ENCODE measurements at places on chromosomes 7 and 10. TPM values are rescaled to one million over a fixed set of nuclear protein-coding genes. Genes with fewer than 3 reads are reported as not detected.

DNA sequence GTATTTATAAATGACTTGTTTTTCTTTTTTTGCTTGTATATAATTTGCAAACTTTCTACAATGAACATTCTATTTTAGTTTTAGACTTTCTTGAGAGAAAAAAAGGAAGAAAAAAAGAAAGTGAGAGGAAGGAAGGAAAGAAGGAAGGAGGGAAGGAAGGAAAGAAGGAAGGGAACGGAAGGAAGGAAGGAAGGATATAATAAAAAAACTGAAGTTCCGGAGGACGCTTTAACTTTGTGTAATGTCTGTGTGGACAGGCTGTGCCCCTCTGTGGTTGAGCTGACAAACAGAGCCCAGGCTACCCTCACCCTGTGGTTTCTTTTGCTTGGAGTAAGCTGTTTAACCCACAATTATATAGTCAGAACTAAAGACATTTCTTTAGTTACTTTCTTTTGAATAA is 108.7 kb downstream of the SEMA3D start:
- no peaks in the 10 kb centered on the region for H3K27me3 ChIP-seq
- no peak overlapping the region for H3K27ac ChIP-seq

Gene PHKG1
- not detected for total RNA-seq

- no peak for DNase-seq
- H3K36me3 ChIP-seq: no peaks in the 10 kb centered on the region
These were observed 443.8 kb downstream of the MAGI2 start for GRCh38 chr7:79009647-79010046.

GRCh38 chr7:12315049-12315448 is 88.6 kb downstream of the VWDE start:
- no peak overlapping the region for H3K27ac ChIP-seq
- peaks cover 6% of the 10 kb centered on the region for H3K4me1 ChIP-seq
- no peak for DNase-seq
- no peaks in the 10 kb centered on the region for H3K27me3 ChIP-seq
- no peaks in the 10 kb centered on the region for H3K36me3 ChIP-seq
- no peak overlapping the region for H3K4me3 ChIP-seq

GRCh38 chr7:50774319-50774718 is 8.4 kb downstream of the GRB10 start:
- H3K4me1 ChIP-seq: peaks cover 47% of the 10 kb centered on the region
- no peak overlapping the region for H3K4me3 ChIP-seq
- peaks cover 11% of the 10 kb centered on the region for H3K36me3 ChIP-seq
- H3K27me3 ChIP-seq: peaks cover 13% of the 10 kb centered on the region

DNA sequence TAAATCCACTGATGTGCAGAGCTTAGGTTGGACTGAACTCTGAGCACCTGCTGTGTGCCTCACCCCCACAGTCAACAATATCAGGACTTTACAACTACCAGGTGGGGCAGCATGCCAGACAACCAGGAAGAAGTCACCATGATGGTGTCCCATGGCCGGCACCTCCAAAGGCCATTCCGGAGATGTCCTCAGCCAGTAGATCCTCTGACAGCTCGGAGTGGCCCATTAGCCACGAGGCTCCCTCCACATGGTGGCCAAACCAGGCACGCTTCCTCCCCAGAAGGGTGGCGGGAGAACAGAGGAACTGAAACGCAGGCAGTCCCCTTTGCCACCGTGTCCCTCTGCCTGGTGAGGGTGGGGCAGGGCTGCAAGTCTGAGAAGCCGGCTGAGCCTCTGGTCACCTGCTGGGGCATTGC is 390.0 kb downstream of the TNS3 start:
- H3K27me3 ChIP-seq: peaks cover 10% of the 10 kb centered on the region
- no peak overlapping the region for H3K27ac ChIP-seq
- DNase-seq: no peak
- H3K4me1 ChIP-seq: peaks cover 39% of the 10 kb centered on the region

GRCh38 chr10:49050366-49050765 is 65.0 kb downstream of the VSTM4 start:
- no peaks in the 10 kb centered on the region for H3K4me1 ChIP-seq
- H3K27me3 ChIP-seq: peaks cover 1% of the 10 kb centered on the region
- H3K4me3 ChIP-seq: no peak overlapping the region
- no peak overlapping the region for H3K27ac ChIP-seq
- H3K36me3 ChIP-seq: peaks cover 6% of the 10 kb centered on the region

DNA sequence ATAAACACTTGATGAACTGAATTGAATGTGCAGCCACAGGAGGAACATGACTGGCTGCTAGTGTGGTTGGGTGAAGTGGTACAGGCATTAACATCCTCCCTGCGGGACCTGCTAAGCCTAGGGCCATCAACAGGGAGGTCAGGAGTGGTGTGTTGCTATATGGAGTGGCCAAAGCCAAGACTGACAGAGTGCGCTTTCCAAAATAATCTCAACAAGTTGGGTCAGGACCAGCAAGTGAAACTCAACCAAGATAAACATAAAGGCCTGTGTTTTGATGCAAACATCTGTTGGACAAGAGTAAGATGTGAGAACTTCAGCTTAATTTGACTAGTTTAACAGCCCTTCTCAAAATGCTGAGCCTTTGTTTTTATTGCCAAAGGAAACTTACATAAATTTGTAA is 97.7 kb downstream of the WDFY4 start:
- H3K4me3 ChIP-seq: no peak overlapping the region
- DNase-seq: no peak
- H3K36me3 ChIP-seq: no peaks in the 10 kb centered on the region
- no peaks in the 10 kb centered on the region for H3K4me1 ChIP-seq

DNA sequence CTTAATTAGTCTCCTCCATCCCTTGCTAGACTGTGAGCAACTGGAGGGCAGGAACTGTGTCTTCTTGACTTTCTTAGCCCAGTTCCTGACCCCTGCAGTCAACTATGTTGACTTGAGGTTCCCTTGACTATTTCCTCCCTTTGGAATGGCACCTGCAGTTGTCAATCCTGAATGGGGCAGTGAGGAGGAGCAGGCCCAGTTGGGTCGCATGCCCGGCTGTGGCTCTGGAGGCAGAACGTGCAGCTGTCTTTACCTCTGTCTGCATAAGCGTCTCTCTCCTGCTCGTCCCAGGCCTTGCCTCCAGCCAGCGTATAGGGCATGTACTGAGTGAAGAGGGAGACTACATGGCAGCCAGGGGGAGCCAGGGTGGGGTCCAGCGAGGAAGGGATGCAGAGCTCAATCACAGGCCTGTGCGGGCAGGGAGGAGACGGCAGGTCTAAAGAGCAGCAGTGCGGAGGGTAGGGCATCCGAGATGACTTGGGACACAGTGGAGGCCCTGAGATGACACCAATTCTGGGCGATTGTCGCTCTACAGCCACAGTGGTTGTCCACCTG is 26.8 kb downstream of the PYROXD2 start:
- no peak overlapping the region for H3K4me3 ChIP-seq
- DNase-seq: peak; percentile 51
- peaks cover 3% of the 10 kb centered on the region for H3K27me3 ChIP-seq

- no peak overlapping the region for H3K27ac ChIP-seq
- no peaks in the 10 kb centered on the region for H3K36me3 ChIP-seq
- no peak for DNase-seq
These were observed 12.9 kb upstream of the ABCA13 start for GRCh38 chr7:48158404-48158803.

- DNase-seq: no peak
- H3K4me1 ChIP-seq: peaks cover 15% of the 10 kb centered on the region
- no peak overlapping the region for H3K27ac ChIP-seq
These were observed 6.8 kb downstream of the PLAU start for GRCh38 chr10:73917566-73918305.

Gene NKX6-2
- 6.2 TPM for total RNA-seq

DNA sequence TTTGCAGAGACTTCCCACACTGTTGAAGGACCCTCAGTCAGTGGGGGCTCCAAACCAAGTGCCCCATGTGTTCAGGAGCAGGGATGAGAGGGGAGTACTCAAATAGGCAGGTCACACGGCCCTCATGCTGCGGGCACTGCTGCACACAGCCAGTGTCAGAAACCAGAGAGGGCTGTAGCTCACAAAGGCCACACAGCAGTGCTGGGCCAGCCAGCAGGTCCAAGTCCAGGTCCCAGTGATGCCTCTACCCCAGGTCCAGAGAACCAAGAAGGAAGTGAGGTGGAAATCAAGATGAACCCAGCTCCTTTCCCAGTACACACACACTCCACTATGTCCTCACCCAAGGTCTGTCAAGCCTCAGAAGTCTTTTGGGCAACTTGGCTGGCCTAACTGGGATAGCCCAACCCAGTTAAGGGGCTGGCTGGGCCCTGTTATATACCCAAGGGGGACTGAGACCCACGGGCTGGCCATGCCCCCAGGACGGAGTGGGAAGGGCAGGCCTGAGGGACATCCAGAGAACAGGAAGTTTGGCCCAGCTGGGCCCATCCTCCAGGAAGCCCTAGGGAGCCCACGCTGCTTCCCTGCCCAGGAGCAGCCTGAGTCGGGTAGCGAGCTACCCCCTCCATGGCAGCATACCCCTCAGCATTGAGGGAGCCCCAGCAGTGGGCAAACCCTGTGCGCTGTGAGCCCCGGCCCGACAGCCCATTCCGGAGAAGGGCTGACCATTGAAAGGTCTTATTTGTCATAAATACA is 24.3 kb downstream of the GRID1 start:
- no peaks in the 10 kb centered on the region for H3K36me3 ChIP-seq
- H3K27me3 ChIP-seq: peaks cover 11% of the 10 kb centered on the region
- H3K4me3 ChIP-seq: no peak overlapping the region
- DNase-seq: peak; percentile 9
- H3K4me1 ChIP-seq: peaks cover 5% of the 10 kb centered on the region
- no peak overlapping the region for H3K27ac ChIP-seq

Gene LMOD2
- not detected for total RNA-seq

DNA sequence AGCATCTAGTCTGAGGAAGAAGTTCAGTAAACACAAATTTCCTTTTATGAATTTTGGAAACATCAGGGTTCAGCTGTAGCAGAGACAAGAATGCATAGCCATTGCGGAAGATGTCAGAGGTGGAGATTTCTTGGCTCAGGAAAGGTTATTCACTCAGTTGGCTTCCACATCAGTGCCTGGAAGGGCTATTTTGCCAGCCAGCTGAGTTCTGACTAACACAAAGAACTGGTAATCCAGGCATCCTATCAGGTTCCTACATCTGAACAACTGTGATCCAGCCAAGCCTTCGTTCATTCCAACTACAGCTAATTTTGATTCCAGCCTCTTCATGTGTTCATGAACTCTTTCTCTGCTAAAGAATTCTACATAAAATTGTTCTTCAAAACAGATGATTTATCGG is 965.6 kb downstream of the XPNPEP1 start:
- H3K27ac ChIP-seq: no peak overlapping the region
- no peaks in the 10 kb centered on the region for H3K36me3 ChIP-seq
- no peak overlapping the region for H3K4me3 ChIP-seq
- no peak for DNase-seq
- H3K27me3 ChIP-seq: peaks cover 2% of the 10 kb centered on the region
- no peaks in the 10 kb centered on the region for H3K4me1 ChIP-seq

- DNase-seq: no peak
- H3K4me1 ChIP-seq: peaks cover 8% of the 10 kb centered on the region
- no peak overlapping the region for H3K27ac ChIP-seq
These were observed 29.1 kb downstream of the CHCHD3 start for GRCh38 chr7:133052826-133053225.

Gene FEZF1
- 12.7 TPM for total RNA-seq

DNA sequence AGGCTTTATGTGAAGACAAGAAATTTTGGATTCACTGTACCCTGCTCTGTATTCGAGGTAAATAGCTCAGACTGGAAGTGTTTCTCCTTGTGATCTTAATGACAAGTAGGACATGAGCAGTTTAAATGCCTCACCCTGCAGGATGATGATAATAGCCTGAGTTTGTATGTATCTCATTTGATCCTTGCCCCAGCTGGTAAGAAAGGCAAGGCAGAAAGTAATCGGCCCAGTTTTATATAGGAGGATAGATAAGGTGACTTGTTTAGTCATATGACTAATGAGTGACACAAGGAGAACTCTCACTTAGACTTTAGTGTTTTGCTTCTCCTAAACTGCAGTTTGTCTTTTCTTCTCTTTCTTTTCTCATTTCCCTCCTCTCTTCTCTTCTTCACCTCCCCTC is 372.6 kb downstream of the PHF14 start:
- H3K4me1 ChIP-seq: peaks cover 10% of the 10 kb centered on the region
- no peak overlapping the region for H3K4me3 ChIP-seq
- H3K36me3 ChIP-seq: peaks cover 18% of the 10 kb centered on the region
- no peak for DNase-seq
- no peak overlapping the region for H3K27ac ChIP-seq

DNA sequence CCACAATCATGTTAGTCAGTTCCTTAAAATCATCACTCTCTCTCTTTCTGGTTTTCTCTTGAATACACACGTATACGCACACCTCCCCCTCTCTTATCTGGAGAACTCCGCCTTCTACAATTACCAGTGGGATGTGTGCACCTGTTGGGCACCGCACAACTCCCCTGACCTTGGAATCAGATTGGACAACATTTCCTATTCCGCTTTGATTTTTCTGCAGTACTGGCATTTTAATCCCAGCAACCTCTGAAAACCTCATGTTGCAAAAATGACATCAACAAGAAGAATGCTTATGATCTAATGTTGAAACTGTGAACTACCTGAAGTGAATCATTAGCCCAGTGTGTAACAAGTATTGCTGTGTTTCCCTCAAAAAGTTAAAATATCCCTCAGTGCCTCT is 109.6 kb downstream of the KIAA1217 start:
- no peak for DNase-seq
- H3K36me3 ChIP-seq: no peaks in the 10 kb centered on the region
- peak overlapping the region; percentile 62 for H3K27ac ChIP-seq

GRCh38 chr10:91242940-91243339 is 22.5 kb downstream of the PCGF5 start:
- no peaks in the 10 kb centered on the region for H3K4me1 ChIP-seq
- H3K36me3 ChIP-seq: no peaks in the 10 kb centered on the region
- no peak overlapping the region for H3K27ac ChIP-seq
- H3K4me3 ChIP-seq: no peak overlapping the region

- no peak overlapping the region for H3K27ac ChIP-seq
- no peak overlapping the region for H3K4me3 ChIP-seq
- H3K36me3 ChIP-seq: no peaks in the 10 kb centered on the region
- DNase-seq: no peak
These were observed 21.8 kb downstream of the DAGLB start for GRCh38 chr7:6425948-6426347.

Gene POM121C
- total RNA-seq: 60.1 TPM

Gene CUEDC2
- total RNA-seq: 104 TPM

DNA sequence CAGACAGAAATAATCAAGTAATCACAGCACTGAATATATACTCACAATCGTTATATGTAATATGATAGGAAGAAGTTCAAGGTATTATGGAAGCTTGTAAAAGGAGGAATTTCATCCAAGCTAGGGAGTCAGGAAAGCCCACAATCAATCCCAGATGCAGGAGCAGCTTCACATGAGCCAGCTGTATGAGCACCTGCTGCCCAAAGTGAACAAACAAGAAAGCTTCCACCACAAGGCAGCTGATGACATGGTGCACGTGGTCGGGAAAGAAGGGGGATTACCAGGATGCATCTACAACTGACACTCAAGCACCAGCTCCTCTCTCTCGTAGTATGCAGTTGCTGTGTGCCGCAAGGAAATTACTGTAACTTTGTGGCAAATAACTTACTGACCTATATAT is 225.2 kb downstream of the XPNPEP1 start:
- no peaks in the 10 kb centered on the region for H3K36me3 ChIP-seq
- no peak overlapping the region for H3K27ac ChIP-seq
- H3K27me3 ChIP-seq: no peaks in the 10 kb centered on the region
- peak; percentile 18 for DNase-seq
- peaks cover 7% of the 10 kb centered on the region for H3K4me1 ChIP-seq
